ENCODE measurements at places on chromosomes 5 and 9.

- no peak for DNase-seq
These were observed 512.9 kb upstream of the PTGER4 start for GRCh38 chr5:40166802-40167201.

- no peak for DNase-seq
These were observed 143.7 kb upstream of the TNC start for GRCh38 chr9:115261656-115262081.

DNA sequence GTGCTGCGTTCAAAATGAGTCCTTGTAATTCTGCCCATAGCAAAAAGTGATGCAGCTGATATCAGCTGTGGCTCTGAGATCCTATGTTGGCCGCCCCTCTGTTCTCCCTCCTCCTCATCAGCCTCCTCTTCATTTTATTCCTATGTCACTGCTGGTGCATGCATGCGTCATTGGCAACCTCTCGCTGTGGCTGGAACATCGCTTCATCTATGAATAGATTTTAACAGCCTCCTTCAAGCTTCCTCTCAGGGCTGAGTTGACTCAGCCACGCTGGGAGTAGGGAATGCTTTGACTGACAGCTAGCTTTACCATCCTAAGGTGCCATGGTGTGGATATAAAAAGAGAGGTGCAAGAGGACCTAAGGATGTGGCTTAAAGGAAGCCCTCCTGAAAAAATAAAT is 303.5 kb downstream of the PLK2 start:
- DNase-seq: no peak

DNA sequence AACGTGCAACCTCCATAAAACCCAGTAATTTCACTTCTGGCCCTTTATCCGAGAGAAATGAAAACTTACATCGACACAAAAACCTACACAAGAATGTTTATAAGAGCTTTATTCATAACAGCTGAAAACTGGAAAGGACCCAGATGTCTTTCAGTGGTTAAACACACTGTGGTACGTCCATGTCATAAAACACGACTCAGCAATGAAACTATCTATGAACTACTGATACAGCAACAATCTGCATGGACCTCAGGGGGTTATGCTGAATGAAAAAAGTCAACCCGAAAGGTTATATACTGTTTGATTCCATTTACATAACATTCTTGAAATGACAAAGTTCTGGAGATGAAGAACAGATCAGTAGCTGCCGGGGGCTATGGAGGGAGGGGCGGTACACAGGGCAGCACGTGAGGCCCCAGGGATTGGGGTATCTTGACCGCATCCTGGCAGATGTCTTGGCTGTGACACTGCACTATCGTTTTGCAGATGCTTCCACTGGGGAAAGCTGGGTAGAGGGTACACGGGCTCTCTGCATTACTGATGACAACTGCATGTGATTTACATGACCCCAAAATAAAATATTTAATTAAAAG is 4.1 kb downstream of the CCDC127 start:
- DNase-seq: no peak

DNA sequence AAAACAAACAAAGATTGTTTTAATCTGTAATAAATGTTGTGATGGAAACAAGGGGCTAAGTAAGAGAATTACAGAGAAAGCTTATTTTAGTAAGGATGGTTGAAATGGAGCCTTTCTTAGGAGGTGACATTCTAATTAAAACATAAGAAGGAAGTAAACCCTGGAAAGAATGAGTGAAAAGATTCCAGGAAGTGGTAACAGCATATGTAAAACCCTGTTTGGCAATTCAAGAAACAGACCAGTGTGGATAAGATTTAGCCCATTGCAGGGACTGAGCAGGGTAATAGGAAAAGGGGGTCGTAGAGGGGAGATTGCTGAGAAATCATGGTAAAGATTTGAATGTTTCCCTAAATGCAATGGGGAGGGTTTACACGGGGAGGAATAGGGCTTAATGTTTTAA is 21.6 kb upstream of the PIP5K1B start:
- no peak for DNase-seq

GRCh38 chr5:97193355-97193688 is 10.3 kb upstream of the RIOK2 start:
- DNase-seq: no peak

- no peak for DNase-seq
These were observed 27.7 kb downstream of the RANBP3L start for GRCh38 chr5:36273809-36274526.

- no peak for DNase-seq
These were observed 71.6 kb downstream of the GCNT1 start for GRCh38 chr9:76530458-76531110.

GRCh38 chr5:87015901-87016300 is 251.8 kb upstream of the RASA1 start:
- no peak for DNase-seq
